ENCODE measurements at places on chromosomes 4 and X.

DNA sequence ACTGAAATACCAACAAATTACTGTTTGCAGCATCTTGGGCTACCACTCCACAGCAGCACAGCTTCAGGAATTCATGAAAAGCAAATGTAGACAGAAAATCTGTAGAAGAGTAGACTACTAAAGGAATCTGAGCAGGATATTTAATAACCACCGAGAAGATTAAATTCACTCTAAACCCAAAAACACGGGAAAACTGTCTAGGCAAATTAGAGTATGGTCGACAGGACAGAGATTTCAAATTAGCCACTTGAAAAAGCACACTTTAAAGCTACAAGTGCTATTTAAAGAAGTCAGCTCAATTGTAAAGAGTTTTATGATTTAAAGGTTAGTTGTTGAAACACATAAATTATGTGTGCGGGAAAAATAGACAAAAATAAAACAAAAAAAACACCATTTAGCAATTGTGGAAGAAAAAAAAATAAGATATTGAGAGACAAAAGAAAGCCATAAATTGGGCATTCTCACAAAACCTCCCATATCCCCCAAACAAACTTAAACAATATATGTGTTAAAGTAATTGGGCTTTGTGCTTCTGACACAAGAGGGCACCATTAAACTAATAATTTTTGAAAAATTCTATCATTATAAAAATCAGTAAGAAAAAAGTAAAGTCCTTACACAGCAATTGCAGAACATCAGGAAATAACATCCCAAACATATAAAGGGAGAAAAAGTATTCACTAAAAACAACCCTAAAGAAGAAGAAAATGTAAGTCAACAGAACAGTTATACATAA, 880.8 kb downstream of the TECRL start:
- DNase-seq, result no peak

DNA sequence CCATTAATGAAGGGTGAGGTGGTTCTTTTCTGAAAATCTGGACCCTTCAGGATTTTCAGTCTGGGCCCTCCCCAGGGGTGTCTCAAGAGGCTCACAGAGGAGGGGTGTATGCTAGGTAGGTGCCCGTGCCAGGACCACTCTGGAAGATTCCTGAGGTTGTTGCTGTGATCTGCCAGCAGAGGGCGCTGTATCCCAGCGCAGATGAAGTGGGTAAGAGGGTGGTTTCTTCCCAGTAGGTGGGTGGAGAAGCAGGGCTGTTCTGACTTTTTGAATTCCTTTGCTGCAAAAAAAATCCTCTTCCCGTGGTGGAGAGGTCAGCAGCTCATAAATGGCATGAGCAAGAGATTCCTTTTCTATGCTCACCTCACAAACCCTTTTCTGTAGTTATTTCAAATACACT, 51.1 kb downstream of the SCML1 start:
- no peak for DNase-seq

- DNase-seq, result no peak
These were observed 14.2 kb upstream of the CPE start for GRCh38 chr4:165364452-165365080.

- DNase-seq, result no peak
These were observed 91.2 kb downstream of the ADRA2C start for GRCh38 chr4:3857269-3857926.

DNA sequence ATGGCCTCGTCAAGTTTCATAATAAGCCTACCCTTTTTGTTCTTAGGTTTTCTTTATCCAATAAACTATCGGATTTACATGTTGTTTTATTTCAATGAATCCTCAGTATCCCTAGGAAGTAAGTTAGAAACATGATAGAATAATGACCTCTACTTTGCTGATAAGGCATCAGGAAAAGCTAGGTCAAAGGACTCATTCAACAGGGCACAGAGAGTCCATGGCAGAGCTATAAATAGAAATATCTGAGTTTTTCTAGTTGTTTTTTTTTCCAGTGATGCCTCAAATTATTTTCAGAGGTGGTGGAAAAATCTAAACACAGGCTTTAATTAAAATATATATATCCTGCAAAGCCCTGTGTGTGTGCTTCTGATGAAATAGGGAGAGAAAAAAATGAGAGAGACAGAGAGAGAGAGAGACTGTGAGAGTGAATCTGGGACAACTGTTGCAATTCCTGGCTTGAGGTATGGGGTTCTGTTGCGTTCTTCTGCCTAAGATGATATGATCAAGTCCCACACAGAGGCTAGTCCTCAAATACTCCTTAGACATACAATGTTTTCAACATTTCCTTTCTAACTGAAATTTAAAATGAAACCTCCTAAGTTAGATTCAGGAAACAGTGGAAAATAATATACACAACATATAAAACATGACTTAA, 139.9 kb downstream of the HDX start:
- DNase-seq, result no peak

DNA sequence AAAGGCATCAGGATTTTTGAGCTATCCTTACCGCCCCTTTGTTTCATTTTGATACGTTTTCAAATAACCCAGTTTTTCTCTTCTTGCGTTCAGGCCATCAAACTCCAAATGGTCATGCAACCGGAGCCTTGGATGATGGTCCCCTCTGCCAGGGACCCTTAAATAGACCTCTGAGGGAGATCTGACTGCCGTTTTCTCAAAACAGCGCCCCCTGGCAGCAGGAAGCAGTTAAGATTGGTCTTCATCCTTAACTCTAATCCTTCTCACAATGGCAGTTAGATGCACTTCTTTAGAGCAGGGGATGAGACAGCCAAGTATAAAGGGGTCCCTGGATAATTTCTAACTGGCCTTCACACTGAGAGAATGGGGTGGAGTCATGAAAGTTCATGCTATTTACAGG, 525.0 kb upstream of the SPANXN1 start:
- DNase-seq, result no peak

Measured in NCI-H2081 treated with DMSO at 0.1 percent for 48 hours (cell line).